GDM1 (cell line): ENCODE measurements at places on chromosomes 7 and 10.
A peak's percentile ranks its signal among the peaks of the same experiment; 100 is the strongest.

DNA sequence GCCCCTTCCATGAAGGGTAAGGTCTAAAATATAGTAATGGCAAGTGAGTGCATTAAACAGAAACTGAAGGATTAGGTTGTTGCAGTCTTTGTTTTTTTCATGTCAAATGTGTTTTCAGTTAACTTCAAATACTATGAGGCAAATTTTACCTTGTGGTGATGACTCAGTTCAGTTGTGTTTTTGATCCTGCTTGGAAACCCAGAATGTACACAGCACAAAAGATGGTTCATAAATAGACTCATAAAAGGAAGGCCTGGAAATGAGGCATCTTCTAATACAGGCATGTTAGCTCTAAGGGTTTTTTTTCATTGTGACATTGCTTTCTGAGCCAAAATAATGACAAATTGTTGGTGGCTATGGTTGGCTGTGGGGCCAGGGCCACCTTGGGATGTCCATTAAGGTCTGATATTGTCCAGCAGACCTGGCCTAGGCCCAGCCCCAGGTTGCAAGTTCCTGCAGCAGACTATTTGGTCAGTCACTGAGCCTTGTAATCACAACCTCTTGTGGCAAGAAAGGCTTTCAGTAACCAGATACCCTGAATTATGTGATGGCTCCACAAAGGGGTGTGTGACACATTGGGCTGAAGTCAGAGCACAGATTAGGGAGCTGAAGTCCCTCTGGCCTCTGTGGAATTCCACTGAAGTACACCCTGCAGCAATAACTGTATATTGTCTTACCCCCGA, 69.0 kb upstream of the SAMD8 start:
- DNase-seq = no peak

GRCh38 chr10:132094581-132095234, 29.0 kb downstream of the JAKMIP3 start:
- DNase-seq = no peak

DNA sequence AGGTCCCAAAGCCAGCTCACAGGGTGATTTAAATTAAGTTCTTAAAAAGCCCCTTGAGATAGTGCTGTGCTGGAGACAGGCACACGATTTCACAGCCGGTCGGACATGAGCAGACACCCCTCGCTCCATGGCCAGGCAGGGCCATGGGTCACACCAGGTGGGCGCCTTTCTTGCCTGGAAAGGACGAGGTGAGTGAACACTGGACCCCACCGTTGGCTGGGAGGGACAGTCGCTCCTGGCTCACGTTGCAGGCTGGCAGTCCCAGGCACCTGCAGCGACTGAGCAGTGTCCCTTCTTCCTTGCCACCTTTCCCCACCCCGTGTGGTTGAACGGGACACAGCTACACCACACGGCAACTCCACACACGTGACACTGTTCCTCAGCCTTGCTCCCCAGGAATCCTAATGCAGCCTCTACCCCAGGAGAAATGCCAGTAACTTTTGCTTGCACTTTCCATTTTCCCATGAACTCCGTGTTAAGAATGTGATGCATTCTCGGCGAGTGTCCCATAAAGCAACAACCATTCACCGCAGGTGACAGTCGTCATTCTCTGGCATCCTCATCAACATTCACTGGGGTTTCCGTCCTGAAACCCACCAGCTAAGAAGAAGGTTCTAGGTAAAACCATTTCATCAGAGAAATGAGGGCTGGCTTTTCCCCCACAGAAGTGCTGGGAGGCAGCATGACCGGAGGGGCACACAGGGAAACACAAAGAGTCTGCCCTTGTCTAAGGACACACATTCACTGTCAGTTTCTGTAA, 217.4 kb downstream of the ZMYND11 start:
- DNase-seq = no peak

DNA sequence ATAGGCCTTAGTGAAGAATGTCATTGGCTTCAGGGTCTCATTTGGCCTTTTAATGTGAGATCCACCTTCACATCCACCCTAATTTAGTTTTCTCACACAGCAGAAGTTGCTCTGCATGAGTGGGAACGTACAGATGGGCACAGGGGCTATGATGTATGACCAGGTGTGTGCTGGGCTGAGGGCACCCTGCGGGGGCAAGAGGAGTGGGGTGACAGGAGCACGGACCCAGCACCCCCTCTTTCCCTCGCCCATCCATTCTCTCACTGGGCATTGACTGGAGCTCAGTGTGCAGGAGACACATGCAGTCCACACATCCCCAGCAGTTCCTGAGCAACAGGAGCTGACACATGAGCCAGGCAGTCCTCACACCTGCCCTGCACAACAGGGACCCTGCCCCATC, 95.1 kb upstream of the PPP2R2D start:
- no peak for DNase-seq

- no peak for DNase-seq
These were observed 347.9 kb downstream of the LRMDA start for GRCh38 chr10:75779276-75779675.

DNA sequence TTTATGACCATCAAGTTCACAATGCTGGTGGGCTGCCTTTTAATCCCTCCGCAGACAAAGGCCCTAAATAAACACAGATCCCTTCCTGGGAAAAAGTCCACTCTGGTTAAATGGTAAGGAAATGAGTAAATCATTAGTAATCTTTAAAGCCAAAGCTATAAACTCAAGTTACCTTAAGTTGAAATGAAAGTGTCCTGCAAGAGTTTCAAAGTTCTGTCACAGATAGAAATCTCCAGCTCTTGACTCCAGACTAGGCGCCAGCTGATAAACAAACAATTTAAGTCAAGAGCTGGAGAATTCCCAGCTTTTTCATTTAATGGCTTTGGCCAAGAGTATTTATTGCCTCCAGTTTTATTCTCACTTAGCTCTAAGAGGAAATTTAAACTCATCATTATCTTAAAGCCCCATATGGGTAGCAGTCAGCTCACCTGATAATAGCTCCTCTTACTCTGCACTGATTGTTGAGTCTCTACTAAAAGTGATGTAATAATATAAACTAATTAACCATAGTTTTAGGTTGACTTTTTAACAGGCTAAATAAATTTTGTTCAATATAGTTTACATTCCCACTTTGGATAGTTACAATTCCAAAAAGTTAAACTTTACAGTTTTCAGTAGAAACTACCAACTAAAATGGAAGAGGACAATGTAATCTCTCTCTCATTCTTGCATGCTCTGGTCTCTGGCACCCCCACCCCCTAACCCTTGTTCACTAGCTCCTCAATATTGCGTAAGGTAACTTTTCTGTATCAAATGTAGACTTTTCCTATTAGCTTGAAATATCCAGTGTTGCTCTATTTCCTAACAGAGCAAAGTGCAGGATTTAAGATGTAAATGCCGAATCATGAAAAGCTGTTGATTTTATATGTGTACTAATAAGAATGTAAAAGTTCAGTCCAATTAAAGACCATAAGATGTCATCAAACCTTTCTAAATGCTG, 56.1 kb downstream of the HIBADH start:
- DNase-seq = no peak

DNA sequence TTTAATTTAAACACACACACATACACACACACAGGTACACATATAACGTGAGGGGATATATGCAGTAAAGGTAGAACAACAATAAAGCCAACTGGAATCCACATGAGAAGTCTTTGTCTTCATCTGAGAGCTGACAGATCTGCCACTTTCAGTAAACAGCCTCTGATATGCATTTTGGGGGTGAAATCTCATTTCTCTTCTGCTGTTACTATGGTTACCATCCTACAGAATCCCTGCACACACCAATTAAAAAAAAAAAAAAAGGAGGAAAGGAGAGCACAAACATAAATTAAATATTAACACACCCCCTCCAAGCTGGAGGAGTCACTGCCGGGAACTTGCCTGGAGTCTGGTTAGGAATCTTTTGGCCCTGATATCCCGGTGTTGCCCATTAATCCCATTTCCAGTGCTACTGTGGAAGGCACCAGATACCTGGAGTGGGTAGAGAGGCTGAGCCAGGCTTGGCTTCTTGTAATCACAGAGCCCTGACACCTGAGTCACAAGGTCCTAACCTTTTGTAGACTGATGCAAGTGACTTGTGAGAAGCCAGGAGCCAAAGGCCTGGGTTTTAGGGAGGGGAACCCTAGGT, 169.1 kb downstream of the LHFPL3 start:
- no peak for DNase-seq

GRCh38 chr7:12926206-12926605, 238.8 kb downstream of the ARL4A start:
- no peak for DNase-seq

DNA sequence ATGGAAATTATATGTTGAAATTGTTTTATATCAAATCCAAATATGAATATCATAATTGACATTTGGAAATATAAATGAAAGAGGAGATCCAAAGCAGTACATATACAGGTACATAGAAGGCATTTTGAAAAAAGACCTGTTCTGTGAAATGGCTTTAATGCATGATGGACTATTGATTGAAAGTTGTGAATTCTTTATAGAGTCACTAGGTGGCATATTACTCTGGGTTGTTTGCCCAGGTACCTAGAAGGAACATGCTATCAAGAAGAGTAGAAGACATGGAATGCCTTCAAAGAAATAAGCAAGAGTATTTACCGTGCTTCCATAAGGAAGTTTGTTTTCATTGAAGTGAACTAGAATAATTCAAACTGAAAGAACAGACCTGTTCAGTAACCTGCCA, 160.0 kb upstream of the ANK3 start:
- DNase-seq = no peak

- DNase-seq = no peak
These were observed 46.2 kb upstream of the MKLN1 start for GRCh38 chr7:131281266-131282048.

DNA sequence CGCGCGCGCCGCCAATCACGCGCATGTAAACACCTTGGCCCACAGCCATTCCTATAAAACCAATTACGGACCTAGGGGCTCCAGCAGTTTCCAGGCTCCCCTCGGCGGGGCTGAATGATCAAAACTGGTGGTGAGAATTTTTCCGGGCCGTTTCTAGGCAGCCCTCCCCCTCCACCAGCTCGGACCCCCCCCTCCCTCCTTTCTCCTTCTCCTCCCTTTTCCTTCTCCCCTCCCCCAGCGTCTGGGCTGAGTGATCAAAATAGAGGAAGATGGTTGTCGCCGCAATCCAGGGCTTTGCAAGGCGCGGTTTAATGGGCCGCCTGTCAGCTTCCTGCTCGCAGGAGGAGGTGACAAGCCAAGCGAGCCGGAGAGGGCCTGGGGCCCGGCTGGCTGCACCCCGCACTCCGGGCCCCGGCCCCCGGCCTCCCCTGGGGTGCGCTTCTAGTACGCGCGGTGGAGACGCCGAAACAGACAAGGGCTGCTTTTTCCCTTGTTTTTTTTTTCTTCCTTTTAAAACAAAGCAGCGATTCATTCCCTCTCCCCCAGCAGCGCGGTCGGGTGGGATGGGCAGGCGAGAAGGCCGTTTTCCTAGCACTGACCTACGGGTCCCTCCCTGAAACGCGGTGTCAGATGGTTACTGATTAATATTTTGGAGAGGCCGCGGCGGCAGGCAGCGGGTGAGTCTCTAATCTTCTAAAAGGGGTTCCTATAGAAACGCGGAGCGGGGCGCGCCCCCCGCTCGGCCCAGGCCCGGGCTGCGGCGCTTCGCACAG, 528 bp upstream of the TNRC18 start:
- DNase-seq = peak; percentile 97

DNA sequence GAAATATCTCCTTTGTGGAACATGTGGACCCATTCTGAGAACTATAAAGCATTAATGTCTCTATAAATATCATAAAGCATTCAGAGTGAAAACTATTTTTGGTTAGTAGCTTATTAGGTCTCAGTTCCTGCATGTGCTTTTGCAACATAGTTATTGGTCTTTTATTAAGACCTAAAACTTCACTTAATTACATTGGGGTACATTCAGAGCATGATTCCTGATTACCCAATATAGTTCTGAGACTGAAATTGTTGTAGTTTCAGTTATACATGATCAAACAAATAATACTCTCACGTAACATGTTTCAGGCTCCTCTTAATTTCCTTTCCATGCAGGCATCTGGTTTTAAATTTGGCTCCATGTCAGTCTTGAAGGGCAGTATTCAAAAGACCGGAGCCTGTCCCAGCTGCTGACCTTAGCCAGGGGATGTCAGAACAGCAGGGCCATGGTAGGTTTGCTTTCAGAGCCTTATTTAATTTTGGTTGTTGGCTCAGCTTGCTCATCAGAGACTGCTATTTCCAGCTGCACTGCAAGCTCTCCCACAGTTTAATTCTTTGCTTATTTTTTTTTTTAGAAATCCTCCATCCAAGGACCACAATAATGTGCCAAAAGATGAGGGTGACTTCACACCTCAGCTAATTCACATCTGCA, 447.8 kb upstream of the FZD8 start:
- DNase-seq = no peak

- DNase-seq = no peak
These were observed 55.9 kb downstream of the SHH start for GRCh38 chr7:155756322-155756721.

GRCh38 chr7:34406848-34407530, 251.0 kb upstream of the NPSR1 start:
- DNase-seq = no peak

GRCh38 chr7:92714767-92715166, 121.6 kb downstream of the CDK6 start:
- no peak for DNase-seq

- no peak for DNase-seq
These were observed 102.5 kb downstream of the ACTR3B start for GRCh38 chr7:152862006-152862405.

DNA sequence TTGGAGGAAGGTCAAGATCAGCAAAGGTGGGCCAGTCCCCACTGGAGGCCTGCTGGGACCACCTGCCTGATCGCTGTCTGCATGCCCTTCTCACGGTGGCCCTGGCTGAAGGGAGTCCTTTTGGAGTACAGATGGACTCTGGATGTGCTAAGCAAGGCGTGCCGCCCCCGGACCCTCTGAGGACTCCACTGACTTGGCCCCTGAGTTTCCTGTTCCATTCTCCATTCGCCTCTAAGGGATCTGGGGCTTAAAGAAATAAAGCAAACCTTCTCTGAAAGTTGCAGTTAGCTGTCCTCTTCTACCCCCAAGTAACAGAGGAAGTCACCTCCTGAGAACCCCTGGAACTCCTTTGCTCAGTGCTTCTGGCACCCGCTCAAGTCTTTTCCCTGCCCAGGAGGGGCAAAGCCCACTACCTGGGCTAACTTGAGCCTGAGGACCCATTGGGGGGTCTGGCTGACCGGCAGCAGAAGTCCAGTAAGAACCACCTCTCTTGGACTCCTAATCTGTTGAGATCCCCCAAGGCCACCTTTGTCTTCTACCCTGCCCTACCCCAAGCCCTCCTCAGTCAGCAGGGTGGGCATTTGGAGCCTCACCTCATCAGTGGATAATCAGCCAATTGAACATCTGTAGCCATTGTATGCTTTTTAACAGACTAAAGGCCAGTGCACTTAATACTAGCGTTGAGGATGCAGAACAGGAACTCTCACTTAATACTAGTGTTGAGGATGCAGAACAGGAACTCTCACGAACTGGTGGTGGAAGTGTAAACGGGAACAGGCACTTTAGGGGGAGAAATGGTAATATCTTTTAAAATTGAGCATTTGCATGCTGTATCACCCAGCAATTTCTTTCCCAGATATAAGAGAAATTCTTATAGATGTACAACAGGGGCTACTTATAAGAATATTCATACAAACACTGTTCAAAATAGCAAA, 2.2 kb downstream of the TBATA start:
- no peak for DNase-seq

DNA sequence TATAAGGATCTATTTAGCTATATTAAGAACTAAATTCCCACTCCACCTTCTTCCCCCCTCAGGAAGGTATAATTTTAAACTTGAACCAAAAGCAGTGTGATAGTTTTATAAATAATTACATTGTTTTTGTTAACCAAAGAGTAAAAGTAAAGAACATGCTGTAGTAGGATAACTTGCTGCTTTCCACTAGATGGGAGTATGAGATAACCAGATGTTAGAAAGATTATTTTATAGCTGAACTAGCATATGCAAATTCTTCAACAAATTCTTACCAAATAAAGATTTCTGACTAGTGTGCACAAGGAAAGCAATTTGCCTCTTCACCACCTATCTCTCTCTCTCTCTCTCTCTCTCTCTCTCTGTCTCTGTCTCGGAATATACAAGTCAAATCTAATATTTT, 31.8 kb downstream of the TES start:
- no peak for DNase-seq
